ENCODE measurements at places on chromosomes 7 and 10.

DNA sequence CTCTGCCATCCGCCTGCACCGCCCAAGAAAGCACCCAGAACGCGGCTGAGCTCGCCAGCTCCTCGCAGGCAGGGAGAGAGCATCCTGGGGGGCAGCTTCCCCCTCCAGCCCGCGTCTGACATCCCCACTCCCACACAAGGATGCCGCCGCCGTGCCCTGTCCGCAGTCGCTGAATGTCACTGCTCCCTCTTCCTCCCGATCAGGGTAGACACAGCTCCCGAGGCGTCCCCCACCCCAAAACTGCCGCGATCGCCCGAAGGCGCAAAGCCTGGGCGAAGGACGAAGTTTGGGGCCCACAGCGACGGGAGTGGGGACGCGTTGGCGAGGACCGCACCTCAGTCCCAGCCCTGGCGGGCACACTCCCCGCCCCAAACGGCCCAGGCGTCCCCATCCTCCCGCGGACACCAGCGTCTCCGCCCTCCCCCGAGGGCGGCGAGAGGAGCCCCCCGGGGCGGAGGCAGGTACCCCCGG, 1.5 kb upstream of the KAT6B start:
- DNase-seq = peak; percentile 30

DNA sequence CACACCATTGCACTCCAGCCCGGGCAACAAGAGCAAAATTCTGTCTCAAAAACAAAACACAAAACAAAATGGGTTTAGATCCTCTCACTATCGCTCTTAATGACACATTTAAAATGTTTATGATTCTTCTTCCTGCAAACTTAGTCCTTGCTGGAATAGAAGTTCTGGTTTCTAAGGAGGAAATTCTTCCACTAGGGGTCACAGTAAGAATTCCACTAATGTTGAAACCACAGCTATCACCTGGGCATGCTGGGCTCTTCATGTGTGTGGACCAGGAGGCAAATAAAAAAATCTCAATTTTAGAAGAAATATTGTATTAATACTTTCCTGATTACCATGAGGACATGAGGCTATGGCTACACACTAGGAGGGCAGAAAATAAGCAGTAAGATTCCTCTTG, 915.8 kb downstream of the TYW1 start:
- DNase-seq = no peak

DNA sequence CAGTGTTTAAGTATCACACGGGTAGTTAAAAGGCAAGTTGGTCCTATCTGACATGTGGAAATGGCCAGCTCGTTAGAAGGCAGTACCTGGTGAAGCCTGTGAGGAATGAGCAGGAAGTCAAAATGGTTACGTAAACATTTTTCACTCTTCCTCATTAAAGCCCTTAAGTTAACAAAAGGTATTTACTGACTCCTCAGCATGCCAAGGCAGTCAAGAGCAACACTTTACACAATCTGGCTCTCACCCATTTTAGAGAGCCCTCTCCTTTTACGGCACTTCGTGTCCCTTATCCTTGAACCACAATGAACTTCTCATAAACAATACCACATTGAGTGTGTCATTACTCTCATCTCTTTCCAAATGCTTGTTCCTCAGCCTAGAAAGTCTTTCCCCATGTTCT, 11.0 kb upstream of the RSBN1L start:
- DNase-seq = no peak

DNA sequence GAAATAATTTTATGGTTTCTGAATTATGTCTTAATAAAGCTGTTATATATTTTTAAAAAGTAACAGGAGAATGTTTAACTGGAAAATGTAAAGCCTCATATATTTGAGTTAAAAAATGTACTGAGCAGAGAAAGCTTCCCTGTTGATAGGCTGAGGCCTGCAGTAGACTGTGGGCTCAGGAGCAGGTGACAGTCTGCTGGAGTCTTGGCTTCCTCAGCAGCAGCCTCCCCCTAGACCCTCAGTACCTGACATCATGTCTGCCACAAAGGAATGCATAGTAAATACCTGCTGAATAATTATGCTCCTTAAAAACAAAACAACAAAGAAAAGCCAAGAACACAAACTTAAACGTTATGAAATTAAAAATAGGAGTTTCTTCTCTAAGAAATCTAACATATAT, 73.9 kb upstream of the NOBOX start:
- no peak for DNase-seq

DNA sequence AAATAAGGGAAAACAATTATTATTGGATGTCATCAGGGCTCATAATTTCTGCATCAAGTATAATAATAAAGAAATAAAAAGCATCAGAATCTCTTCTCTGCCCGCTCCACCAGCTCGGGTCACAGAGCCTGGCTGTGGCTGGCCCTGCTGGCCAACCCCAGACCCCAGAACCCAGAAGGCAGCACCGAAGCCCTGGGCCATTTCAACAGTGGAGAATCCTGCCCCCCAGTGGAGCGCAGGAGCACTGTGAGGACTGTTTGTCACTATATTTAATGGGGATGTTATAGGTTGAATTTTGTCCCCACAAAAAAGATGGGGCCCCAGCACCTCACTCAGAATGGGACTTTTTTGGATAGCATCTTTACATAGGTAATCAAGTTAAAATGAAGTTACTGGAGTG, 27.3 kb downstream of the DENND11 start:
- no peak for DNase-seq

DNA sequence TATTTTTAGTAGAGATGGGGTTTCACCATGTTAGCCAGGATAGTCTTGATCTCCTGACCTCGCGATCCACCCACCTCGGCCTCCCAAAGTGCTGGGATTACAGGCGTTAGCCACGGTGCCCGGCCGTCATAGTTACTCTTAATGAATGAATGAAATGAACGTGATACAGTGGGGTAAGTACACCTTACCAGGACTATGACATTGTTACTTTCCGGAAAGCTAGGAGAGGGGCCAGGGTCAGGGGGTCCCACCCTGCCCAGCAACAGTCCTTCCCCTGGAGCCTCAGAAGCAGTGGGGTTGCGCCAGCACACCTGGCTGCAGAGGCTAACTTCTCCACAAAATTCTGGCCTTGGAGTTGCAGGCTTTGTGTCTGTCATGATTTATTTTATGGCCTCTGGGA, 21.4 kb downstream of the VSTM4 start:
- DNase-seq = no peak

- DNase-seq = no peak
Observed at GRCh38 chr10:110368556-110368955, 63.8 kb upstream of the SMNDC1 start.

GRCh38 chr7:28474282-28474638, 61.9 kb downstream of the CREB5 start:
- no peak for DNase-seq

GRCh38 chr7:44565097-44565794, 8.5 kb downstream of the DDX56 start:
- DNase-seq = peak; percentile 64

- no peak for DNase-seq
Observed at GRCh38 chr7:88310956-88311674, 4.4 kb upstream of the STEAP4 start.

DNA sequence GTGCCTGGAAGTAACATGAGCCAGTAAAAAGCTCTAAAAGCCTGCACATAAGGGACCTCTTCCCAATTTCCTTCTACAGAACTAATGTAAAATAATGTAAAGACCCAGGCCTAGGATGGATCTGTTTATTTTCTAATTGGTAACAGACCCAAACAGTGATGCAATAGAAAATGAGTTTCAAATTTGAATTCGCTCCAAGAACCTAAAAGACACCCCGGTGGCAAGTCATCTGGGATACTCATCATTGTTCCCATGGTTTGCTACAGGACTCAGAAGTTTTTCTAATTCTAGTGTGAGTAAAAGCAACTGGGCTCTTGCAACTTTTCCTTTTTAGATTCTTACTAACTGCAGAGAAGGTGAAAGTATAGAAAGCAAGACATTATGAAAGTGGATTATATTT, 271.3 kb upstream of the CACNA2D1 start:
- no peak for DNase-seq

DNA sequence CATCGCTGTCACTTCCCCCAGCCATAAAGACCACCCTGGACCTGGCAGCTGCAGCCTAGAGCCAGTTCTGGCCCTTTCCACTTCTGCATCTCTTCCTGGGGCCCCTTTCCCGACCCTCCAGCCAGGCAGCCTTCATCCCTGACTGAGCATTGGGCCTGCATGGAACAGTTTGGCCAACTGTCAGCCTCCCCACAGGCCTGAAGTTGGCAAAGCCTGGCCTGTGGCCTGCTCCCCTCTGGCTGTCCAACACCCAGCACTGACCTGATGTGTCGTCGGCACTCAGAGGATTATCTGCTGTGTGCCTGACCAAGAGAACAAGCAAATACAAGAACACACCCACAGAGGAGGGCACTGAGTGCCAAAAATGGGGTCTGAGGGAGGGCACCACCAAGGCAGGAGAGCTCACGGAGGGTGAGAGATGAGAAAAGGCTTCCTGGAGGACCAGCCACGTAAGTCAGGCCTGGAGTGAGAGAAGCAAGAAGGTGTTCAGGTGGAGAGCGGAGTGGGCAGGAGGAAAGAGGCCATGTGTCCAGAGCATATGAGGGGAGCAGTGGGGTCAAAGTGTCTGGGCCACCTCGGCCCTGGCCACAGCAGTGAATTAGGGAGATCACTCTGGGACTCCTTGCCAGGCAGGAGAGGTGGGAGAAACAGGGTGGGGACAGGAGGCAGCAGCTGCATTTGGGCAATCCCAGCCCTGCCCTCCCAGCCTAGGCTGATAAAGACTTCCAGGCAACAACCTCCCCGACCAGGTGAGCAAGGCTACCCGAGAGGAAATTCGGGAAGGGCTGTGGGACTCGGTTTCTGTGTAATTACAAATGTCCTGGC, 4.5 kb downstream of the GPRIN2 start:
- DNase-seq = no peak

- DNase-seq = no peak
Observed at GRCh38 chr10:131831561-131831960, 69.2 kb upstream of the PPP2R2D start.

DNA sequence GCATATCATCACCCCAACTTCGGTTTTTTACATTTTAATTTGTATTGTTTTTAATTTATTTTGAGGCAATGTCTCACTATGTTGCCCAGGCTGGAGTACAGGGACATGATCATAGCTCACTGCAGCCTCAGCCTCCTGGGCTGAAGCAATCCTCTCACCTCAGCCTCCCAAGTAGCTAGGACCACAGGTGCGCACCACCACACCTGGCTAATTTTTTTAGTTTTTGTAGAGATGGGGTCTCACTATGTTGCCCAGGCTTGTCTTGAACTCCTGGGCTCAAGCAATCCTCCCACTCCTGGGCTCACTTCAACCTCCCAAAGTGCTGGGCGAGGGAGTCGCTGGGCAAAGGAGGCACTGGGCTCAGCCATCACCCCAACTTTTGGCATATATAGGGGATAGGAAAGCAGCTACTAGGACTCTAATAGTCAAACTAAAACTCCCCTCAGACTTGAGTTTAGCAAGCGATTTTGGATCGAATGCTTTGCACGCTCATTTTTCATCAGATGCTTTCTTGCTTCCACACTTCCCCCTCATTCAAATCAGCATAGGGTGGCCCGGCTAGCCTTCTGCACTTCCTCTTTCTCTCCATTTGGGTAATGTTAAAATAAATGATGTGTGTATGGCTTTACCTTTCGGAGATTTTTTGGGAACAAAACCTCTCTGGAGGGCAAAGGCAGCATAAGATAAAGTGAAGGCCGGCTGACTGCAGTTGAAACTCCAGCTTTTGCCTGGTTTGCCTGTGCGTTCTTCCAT, 20.8 kb upstream of the NMT2 start:
- no peak for DNase-seq

GRCh38 chr7:105650382-105650970, 69.2 kb upstream of the EFCAB10 start:
- no peak for DNase-seq

GRCh38 chr7:138195151-138195571, 118.9 kb downstream of the AKR1D1 start:
- DNase-seq = no peak

DNA sequence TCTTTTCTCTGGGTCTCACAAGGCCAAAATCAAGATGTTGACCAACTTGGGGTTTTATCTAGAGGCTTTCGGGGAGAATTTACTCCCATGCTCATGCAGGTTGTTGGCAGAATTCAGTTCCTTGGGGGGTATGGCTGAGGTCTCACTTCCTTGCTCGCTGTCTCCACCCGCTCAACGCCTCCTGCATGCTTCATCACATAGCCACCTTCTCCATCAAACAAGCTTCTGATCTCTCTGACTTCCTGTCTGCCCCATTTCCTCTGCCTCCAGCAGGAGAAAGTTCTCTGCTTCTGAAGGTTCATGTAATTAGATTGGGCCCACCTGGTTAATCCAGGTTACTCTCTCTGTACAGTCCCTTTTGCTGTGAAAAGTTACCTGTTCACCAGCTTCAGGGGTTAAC, 179.1 kb upstream of the FZD1 start:
- no peak for DNase-seq

GRCh38 chr10:112373912-112374338, at the start of gene ACSL5:
Gene ACSL5 (plus strand): TSS chr10:112374116. CDS start chr10:112394947, 20,831 bp downstream.
- DNase-seq = no peak

DNA sequence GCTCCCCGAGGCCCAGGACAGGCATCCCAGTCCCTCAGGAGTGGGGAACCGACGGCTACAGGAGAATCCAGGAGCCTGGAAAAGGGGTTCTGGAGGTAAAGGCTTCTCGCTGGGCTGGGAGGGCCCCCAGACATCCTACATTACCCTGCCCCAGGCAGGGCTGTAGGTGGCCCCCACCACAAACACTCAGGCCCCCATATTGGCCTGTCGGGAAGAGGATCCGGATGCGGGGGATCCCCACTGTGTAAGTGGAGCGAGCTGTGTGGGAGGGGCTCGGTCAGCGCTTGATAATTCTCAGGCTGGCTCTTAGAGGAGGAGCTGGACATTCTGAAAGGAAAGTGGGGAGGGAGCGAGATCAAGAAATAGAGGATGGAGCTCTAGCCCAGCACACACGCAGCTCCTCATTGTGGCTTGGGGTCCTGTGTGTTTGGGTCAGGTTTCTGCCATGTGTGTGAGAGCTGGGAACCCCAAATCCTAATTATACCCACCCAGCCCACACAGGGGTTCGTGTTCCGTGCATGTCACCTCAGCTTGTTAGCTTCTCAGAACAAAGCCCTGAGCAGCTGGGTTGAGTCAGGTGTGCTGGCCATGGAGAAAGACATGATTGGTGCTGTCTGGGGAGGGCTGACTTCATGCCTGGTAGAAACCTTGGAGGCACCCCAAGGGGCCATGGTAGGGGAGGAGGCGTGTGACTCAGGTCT, 49.4 kb downstream of the ZNF467 start:
- no peak for DNase-seq
